ENCODE measurements at places on chromosomes 6 and 20.

DNA sequence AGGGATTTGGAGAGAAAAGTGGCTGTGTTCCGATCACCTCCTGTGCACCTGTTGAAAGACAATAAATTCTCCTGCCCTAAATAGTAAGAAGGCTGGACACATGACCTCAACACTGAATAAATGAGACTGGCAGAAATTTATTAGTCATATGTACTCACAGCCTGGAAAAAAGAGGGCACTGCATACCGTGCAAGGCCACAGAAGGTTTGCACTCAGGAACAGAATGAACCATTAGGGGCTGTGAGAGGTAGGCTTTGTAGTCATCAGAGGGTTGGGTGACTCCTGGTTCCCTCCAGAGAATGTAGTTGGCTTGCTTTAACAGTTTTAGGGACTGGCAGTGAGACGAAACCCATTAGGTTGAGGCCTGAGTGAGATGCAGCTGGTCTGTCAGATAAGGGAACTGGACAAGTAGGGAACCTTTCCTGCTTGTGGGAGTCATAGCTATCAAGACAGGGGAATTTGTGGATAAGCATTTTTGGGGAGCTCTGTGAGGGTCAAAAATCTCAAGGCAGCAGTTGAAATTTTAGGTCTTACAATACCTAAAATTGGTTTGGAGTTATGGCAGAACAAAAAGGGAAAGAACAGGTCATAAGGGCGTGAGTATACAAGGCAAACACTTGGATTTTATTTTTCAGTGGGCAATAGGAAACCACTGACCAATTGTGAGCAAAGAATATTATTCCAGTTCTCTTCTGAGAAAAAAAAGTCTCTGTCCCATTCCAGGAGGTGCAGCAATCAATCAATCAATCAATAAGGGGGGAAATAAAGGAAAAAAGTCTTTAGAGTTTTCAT lies 67.9 kb upstream of the BTN3A2 start:
- DNase-seq, result no peak

- no peak for DNase-seq
Observed at GRCh38 chr20:15185322-15185721, 847.9 kb upstream of the FLRT3 start.

DNA sequence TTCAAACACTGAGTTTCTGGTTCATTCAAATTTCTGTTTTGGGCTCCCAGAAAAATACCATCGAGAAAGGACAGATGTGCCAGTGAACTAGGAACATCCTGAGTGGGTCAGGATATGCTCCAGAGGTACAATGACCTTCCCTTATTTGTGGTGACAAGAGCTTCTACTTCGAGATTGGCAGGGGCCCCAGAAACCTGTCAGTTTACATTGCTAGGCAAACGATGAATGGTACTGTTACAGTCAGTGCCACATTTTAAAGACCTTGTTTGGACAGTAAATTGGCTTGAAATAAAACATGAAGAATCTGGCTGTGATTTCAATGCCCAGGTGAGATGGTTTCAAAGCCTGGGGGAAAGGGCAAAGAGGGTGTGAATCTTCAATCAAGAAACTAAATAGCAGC lies 454.5 kb upstream of the ID4 start:
- no peak for DNase-seq

DNA sequence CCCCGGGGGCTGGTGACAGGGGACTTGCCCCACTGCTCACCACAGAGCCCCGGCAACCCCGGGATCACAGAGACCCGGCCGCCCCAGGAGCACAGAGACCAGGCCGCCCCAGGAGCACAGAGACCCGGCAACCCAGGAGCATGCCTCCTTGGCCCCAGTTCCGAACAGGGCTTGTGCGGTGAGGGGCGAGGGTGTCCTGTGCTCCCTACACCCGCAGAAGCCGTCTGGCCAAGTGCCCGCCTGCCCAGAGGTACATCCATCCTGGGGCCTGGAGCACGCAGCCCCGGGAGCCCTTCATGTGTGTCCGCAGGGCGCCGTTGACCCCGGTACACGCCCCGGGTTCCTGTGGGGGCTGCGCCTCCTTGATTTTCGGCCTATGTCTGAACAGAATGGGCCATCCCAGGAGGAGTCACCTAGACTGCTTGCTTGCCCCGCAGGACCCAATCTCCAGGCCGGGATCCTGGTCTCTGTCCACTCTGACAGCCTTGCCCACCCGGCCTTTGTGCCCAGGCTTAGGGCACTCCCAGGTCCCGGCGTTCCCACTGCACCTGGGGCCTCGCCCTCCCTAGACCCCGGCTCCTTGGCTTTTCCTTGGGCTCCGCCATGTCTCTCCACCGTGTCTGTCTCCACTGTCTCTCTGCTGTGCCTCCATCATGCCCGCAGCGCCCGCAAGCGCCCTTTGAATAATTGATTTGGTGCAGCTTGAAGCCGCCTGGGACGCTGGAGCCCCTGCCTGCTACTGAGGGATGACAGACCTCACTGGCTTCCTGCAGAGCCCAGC lies 219.8 kb downstream of the ERMARD start:
- DNase-seq, result peak; percentile 7

- DNase-seq, result no peak
Observed at GRCh38 chr6:53979468-53980067, 131.7 kb upstream of the MLIP start.

- DNase-seq, result no peak
Observed at GRCh38 chr6:31031095-31031494, 20.8 kb downstream of the MUC22 start.

GRCh38 chr6:9405369-9405768 lies 970.0 kb upstream of the SLC35B3 start:
- no peak for DNase-seq

- no peak for DNase-seq
Observed at GRCh38 chr6:56573624-56574023, 69.1 kb downstream of the DST start.

DNA sequence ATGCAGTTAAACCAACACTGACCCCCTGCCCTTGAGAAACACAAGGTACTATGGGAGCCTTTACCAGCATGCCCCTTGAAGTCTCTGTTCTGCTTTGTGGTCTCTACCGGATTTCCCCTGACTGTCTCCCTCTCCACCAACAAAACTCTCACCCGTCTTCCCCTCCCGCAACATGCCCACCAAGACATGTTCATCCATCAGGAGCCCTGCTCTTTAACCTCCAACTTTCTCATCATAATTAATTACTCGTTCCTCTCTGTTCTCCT lies 1.1 kb downstream of the ZNF165 start:
- DNase-seq, result no peak

DNA sequence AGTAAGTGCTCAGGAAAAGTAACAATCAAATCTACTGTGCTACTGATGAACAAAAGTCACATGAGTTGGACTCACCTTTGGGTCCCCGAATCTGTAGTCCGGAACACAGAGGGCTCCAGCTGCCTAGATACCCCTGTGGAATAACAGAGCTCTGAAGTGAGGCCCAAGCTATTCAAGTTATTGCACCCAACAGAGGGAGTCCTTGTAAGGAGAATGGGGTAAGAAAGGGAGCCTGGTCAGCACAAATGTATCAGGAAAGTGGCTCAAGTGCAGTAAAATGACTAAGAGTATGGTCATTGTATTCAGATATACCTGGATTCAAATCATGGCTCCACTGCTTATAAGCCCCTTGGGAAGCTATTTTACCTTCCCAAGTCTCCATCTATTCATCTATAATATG lies 20.9 kb downstream of the EDN1 start:
- DNase-seq, result no peak

DNA sequence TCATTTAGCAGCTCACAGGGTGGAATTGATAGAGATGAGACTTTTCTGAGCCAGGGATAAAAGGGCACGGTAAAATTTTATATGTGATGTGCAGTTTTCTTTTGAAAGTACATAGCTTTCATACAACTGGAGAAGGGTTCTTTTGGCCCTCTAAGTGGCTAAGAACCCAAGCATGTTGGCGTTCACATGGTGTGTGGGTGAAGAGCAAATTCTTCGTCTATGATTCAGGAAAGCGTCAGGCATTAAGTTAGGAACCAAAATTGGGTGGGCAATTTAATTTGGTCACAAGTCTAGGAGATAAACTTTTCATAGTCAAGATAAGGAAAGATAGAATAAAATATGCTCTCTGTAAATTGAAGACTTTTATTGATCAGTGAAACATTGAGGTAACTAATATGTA lies 153.9 kb downstream of the UTRN start:
- DNase-seq, result no peak

GRCh38 chr20:36351937-36352336 lies 45.8 kb downstream of the DLGAP4 start:
- DNase-seq, result no peak

GRCh38 chr20:12927489-12927888 lies 81.3 kb upstream of the SPTLC3 start:
- no peak for DNase-seq

DNA sequence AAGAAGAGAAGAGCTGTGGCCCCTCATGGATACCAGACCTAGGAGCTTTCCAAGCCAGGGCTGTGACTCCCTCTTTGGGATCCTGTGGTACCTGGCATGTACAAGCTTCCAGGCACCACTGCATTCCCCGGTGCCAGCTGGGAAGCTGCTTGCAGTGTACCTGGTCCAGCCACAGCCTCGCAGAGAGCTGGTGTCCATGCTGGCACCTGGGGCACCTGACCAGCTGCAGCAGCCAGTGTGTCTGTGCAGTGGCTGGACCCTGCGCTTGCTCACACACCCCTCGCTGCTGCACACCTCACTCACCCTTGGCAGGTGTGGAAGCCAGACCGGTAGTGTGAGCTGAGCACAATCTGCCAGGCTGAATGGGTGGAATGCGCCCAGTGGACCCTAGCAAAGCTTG lies 190.9 kb upstream of the MAN1A1 start:
- DNase-seq, result no peak

DNA sequence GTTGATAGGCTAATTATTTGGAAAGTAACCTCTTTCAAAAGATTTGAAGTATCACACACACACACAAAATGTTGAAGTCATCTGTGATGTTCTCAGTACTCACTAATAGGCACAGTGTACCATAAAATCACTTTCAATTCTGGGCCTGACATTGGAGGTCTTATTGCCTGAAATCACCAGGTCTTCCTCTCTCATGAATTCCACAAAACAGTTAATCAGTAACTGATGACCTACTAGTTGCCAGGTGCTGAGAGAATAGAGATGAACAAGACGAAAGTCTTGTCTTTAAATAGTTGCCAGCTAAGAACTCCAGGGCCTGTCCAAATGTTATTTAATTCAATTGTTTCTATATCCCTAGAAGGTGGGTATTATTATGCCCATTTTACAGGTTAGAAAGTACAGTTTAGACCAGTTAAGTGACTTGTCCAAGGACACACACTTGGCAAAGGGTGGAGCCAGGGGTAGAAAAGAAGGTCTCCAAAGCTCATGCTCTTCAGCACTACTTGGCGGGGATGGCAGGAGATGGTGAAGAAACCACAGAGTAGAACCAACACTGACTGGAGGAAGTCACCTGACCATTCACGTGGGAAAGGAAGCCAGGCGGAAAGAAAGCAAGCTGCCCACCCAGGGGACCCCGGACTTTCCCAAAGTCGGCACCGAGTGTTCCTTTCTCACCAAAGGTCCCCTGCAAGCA lies 116.4 kb downstream of the KIF6 start:
- DNase-seq, result no peak

DNA sequence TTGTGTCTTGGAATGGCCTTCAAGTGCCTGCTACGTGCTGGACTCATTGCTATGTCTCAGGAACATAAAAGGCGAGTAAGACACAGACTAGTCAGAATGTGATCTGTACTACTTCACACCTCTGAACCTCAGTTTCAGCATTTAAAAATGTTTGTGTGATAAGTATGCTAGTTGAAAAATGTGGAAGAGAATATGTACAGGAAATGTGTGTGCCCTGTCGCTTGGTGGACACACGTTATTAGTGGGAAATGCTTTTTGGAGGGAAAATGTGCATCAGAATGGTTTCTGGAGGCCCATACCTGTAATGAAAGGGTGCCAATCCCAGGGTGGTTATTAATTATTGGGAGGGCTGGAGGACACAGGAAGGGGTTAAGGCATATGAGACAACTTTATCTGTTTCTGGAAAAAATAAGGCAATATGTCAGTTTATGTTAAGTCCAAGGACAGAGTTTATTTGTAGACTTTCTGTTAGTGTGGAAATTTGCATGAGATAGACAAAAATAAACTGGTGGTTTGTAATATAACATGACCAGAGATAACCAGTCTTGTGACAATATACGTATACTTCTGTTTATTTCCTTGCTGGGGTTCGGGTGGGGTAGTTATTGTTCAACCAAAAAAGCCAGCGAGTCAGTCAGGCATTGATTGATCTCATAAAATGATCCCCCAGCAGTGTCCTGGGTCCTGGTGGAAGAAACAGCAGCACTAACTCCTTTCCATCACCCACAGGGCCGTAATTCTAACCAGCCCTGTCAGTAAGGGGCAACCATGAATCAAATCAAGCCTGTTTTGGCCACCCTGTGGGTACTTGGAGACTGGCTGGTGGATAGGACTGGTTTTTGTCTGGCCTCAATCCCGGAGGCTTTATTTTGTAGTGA lies 117.9 kb downstream of the JARID2 start:
- DNase-seq, result no peak

DNA sequence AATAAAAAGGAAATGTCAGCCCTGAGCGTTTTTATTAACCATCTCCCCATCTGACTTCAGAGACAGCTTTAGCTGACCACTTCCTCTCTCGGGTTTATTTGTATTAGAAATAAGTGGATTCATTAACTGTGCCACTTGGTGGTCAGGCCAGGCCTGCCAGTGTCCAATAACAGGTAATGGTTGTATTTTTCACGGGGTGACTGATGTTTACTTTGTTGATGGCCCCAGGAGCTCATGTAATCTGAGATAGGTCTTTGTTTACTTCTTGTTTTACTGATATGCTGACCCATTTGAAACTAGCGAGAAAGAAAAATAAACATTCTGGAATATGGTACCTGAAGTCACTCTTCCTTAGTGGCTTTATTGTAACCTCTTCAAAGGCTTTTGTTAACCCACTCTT lies 504.3 kb upstream of the SLC35B3 start:
- no peak for DNase-seq

GRCh38 chr20:15446373-15446772 lies 1109.0 kb upstream of the FLRT3 start:
- DNase-seq, result peak; percentile 11

DNA sequence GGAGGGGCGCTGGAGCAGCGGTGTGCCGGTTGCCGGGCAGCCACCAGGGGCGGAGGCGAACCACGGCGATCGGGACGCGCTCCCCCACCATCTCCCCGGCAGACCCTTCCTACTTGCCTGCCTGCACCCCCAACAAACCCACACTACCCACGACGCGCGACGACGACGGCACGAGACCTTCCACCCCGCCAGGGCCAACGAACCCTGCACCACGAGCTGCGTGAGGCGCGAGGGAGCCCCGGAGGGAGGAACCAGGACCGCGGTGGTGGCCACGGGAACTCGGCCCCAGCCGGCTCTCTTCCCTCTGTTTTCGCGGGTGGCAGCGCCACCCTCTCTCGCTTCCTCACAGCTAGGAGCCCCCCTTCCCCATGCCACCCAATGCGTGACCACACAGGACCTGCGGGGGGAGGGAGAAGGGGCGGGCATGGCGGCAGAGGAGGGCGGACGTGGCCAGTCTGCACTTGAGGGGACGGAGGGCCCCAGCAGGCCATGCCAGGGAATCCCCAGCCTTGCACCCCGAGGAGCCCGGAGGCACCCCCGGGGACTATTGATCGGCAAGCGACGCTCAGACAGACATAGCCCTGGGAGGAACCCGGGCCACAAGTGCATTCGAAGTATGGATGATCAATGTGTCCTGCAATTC lies 1516.4 kb upstream of the DEFB115 start:
- no peak for DNase-seq

- DNase-seq, result no peak
Observed at GRCh38 chr6:43725643-43726580, 38.3 kb upstream of the MRPS18A start.

GRCh38 chr20:37919389-37920040 lies 16.6 kb downstream of the VSTM2L start:
- DNase-seq, result no peak
